Activated T-cell treated with anti-CD3 and anti-CD28 coated beads for 48 hours (primary cell): ENCODE measurements at places on chromosomes 1 and 21.

GRCh38 chr1:177181280-177181630 is 10.5 kb downstream of the BRINP2 start:
- no peak for DNase-seq

GRCh38 chr1:226164154-226164553 is 22.4 kb downstream of the ACBD3 start:
- no peak for DNase-seq

DNA sequence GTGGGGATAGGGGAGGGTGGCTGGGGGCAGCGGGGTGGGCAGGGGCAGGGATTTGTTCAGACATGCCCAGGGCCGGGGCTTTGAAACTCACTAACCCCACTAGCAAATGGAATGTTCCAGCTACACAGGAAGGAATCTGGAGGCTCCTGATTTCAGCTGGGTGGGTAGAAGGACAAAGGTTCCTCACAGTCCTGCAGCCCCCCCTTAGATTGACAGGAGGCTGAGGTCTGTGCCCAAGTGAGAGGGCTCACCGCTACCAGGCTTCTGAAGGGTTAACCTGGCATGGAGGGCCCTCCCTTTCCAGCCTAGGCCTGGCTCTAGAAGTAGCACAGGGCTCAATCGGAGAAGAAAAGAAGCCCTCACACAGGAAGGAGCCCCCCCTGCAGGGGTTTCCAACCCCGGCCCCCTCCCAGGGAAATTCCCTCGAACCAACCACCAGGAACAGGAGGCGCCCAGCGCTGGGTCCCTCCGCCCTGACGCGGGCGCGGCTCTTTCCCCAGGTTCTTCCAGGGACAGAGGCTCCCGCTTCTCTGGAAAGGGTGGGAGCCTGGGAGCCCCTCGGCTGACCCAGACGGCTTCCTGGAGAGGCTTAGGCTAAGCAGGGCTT is 3.3 kb downstream of the EPHA2 start:
- DNase-seq = no peak

DNA sequence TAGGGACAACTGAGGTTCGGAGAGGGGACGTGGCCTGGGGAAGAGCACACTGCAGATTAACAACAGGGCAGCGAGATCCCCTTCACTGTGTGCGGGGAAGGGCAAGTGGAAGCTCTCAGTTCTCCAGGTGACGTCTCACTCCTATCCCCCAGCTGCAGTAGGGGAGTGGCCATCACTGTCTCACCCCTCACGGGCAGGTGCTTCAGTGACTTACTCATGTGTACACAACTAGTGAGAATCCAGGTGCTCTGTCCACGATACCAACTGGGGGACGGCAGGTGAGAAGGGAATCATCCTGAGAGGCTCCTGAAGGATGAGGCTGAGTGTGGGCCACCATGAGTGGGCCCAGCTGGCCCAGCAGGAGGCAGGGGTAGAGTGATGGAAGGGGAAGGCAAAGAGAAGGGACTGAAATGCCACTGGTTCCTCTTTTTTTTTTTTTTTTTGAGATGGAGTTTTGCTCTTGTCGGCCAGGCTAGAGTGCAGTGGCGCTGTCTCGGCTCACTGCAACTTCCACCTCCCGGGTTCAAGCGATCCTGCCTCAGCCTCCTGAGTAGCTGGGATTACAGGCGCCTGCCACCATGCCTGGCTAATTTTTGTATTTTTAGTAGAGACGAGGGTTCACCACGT is 25.9 kb downstream of the RHBG start:
- no peak for DNase-seq

DNA sequence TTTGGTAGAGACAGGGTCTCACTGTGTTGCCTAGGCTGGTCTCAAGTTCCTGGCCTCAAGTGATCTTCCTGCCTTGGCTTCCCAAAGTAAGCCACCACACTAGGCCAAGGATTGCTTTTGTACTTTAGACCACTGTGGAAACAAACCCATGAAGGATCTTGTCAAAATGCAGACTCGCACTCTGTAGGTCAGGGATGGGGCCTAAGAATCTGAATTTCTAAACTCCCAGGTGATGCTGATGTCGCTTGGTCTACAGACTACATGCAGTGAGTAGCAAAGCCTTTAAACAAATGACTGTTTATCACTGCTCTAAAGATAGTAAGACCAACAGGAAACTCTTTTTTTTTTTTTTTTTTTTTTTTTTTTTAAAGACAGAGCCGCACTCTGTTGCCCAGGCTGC is 54.1 kb upstream of the MUTYH start:
- DNase-seq = no peak

DNA sequence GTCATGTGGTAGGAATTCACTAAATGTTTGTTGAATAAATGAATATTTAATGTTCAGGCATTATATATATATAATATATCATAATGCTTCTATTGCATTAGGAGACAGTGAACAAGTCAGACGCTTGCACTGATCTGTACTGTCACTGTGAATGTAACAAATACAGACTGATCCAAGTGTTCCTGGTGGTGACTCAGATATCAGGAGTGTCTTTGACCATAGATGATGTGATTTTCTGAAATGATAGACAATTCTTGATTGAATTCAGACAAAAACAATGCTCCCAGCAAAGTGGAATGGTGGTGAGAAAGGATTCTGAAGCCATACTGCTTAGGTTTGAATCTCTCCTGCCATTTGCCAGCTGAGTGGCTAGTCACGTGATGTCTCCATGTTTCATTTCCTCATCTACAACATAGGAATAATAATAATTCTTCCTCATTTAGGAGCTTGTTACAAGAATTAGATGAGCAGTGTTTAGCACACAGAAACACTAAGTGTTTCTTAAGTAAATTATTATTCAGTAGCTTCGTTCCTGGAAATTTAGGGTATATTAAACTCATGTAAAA is 71.0 kb downstream of the OLFML2B start:
- DNase-seq = no peak
